Esophagus muscularis mucosa (tissue), 4 donors: ENCODE measurements at places on chromosomes 7 and 10.

DNA sequence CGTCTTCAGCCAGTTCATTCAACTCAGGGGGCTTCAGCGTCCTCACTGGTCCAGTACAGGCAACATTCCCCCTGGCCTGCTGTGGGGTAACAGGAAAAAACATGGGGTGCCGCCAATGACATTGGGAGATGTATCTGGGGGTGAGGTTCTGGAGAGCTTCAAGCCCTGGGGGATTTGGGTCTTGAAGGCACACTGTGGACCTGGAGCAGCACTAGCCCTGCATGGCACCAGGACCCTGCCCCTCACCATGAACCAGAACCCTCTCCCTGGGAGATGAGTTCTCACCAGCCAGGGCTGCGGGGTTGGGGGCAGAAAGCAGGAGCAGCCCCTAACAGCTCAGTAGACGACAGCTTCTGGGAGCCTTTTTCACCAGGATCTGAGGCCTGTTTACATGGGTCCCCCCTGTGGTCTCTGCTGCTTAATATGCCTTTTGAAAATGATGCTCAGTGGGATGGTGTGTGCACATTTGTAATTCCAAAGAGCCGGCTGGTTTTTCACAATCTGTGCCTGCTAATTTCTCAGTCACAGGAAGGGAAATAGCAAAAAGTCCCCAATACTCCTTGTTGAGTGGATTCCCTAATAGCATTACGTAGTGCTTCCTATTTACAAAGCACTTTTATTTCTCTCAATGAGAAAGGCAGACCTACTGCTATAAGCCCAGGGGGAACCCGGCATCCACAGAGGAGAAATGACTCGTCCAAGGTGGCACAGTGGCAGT is 509.5 kb downstream of the RPS24 start:
- DNase-seq = no peak

DNA sequence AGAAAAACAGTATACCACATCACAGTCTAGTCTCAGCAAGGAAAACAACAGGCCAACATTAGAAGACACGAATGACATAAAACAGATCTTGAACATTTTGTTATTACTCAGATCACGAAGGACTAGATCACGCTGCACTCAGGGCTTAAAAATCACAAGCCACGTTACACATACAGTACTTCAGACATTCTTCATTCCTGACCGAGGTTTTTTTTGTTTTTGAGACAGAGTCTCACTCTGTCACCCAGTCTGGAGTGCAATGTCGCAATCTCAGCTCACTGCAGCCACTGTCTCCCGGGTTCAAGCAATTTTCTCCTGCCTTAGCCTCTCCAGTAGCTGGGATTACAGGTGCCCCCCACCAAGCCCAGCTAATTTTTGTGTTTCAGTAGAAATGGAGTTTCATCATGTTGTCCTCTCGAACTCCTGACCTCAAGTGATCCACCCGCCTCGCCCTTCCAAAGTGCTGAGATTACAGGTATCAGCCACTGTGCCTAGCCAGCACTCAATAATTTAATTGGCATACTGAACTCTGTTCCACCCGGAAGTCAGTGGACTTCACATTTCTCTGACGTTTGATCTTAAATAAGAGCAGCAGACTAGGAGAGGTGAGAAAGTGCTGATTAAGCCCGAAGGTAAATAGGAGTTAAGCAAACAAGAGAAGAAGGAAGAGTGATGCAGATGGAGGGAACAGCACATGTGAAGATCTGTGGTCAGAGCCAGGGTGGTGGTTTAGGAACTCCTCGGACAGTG is 3.5 kb downstream of the AIMP2 start:
- DNase-seq = no peak

GRCh38 chr7:106824458-106824857 is 40.6 kb upstream of the PIK3CG start:
- DNase-seq = no peak

DNA sequence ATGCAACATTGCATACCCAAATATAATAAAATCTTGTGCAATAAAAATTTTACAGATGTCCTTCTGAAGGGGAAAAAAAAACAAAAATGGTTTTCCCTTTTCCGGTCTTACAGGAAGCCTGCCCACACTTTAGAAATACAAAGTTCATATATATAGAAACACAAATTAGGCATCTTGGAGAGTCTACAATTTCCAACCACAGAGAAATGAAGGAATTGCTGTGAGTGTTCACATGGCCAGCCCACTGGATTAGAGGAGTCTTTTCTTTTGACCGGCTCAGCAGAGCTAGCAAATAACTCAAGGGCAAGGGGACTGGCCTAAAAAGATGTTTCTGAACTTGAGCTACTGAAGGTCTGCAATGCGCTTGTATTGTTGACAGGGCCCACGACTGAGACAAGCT is 92.4 kb downstream of the GLI3 start:
- no peak for DNase-seq

DNA sequence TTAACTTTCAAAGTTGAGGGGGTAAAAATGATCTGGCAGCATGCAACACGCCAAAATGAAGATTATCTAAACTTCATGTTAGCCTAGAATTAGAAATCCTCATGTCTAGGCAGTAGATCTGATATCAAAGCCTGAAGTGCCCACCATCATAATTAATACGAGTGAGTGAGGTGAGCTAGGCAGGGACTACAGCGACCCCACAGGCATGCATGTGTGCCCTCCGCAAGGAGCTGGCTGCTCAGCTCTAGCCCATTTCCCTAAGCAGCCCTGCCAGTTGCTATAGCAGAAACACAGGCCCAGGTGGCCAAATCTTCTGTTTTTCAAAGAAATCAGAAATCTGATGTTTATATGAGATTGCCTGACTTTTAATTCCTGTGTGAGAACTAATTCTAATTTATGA is 93.1 kb upstream of the IFRD1 start:
- DNase-seq = no peak

DNA sequence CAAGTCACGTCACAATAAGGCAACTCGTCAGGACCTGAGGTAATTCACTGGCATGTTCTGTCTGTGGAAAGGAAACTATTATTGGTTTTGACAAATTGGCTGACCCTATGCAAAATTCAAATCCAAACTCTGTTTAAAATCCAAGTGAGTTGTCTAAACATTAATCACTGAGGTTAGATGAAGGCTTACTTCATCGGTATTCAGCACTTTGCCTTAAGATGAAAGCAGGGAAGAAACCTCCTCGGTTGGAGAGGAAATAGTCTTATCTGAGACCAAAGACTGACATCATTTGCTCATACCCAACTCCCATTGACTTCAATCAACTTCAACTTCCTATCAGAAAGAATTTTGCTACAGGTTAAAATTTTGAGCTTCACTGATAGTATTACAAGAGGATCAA is 355.1 kb upstream of the MBL2 start:
- no peak for DNase-seq

DNA sequence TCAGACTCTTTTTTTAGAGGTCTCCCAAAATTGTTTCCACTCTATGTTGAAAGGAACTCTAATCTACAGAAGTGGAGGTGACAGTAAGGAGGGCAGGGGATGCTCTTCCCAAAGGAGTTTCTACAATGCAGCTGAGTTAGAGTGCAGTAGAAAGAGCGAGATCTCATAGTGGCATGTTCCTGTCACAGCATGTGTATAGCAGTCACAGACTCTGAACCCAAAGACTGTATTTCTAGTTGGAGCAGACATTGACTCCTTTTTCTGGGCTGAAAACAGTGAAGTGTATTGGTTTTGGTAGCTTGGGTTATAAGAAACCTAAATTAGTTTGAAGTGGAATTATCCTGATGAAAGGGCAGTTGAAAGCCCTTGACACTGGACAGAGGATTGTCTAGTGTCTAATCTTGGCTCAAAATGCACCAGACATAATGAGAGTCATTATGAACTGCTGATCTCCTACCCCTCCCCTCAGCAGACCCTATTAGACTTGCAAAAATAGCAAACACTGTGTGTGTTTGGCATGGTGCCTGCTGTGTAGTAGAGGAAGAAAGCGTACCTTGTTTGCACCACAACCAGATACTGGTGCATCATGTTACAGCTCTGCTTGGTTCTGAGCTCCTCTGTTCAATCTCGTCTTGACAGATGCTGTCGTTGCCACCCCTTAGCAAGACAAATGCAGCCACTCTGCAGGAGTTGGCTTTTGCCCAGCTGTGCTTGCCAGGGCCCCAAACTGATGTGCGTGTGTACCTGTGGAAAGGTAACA is 336.0 kb downstream of the AUTS2 start:
- DNase-seq = no peak

- no peak for DNase-seq
These were observed 28.0 kb downstream of the CHST12 start for GRCh38 chr7:2431260-2431867.

DNA sequence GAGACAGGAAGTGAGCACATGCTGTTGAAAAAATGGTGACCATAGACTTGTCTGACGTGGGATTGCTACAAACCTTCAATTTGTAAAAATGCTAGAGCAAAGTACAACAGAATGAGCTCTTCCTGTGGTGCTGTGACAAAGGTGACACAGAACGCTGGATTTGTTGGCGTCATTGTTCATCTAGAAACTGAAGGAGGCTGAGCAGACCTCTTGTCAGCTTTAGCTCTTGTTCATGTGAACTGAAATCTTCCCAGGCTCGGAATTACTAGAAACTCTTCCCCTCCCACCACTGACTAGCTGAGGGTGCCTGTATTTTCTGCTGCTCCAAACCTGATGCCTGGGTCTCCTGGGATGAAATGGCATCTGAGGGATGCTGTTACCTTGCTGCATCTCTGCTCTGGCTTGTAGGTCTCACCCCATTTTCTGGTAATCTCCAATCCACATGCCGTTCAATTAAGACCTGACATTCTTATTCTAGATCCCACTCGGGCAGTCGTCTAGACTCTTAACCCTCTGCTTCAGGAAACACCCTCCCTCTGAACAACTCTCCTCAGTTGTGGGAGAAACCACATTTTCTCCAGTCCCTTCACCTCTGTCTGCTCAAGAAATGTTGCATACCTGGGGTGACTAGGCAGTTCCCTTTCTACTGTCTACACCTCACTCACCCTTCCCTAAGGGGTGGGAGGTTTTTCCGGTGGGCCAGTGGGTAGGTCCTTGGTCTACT is 349.3 kb downstream of the CXCL12 start:
- no peak for DNase-seq

- no peak for DNase-seq
These were observed 573.6 kb downstream of the DNAJB6 start for GRCh38 chr7:157910446-157910845.

DNA sequence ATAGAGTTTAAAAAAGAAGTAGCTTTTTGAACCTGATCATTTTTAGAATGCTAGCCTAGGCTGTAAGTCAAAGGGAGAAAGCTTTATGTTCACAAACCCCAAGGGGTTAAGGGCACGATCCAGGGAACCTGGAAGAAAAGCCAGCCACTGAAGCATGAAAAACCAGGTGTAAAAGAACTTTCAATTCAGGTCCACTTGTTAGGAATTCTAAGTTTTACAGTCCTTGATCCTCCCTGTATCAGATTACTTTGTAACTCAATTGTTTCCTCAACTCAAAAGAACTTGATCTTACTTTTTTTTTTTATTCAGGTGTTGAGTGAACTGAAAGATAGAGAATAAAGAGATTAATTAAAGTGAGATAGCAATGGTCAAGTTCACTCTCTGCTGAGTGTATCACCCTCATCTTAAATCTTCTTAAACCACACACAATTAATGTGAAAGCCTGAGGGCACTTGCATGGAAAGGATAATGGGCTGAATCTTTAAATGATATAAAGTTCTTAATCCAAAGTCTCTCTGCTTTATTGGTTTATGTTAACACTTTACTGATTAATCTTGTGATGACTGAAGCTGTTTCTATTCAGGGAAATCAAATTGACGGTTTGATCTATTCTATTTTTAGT is 672.2 kb upstream of the LRRN3 start:
- DNase-seq = no peak

DNA sequence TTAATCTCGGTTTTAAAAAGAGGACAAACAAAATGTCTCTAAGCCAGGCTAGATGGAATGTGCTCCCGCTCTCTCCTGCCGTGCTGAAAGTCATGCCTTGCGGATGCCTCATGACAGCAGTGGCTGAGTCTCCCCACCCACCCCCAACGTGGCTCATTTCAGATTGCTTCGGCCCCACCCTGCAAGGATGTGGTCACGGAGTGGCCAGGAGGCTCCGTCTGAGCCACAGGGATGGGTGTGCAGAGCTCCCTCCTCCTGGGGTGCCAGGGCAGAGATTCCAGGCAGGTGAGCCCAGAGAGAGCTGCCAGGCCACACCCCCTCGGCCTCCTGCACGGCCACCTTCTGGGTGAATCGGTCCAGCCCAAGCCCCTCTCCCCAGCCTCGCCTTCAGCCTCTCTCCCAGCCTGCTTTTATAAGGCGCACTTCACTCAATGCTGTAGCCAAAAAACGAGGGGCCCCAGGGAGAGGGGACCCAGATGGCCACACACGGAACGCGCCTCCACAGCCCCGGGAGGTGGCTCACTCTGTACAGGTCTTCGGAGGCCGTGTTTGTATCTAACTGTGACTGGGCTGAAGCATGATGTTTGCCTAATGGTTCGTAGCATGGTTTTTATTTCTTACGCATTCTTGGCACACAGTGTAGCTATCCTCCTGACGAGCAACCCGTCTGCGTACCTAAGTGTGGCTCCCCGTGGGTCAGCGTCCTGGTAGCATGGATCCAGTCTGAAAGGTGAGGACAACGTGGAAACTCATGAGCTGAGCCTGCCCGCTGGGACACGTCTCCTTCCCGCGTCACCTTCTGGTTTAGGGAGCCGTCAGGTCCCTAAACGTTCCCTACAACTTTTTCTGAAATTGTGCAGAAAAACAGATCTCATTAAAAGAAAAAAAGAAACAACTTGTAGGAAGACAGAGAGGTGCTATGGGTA is 413.8 kb upstream of the FOXK1 start:
- no peak for DNase-seq

- DNase-seq = no peak
These were observed 279.5 kb upstream of the AKR1E2 start for GRCh38 chr10:4546500-4546899.

DNA sequence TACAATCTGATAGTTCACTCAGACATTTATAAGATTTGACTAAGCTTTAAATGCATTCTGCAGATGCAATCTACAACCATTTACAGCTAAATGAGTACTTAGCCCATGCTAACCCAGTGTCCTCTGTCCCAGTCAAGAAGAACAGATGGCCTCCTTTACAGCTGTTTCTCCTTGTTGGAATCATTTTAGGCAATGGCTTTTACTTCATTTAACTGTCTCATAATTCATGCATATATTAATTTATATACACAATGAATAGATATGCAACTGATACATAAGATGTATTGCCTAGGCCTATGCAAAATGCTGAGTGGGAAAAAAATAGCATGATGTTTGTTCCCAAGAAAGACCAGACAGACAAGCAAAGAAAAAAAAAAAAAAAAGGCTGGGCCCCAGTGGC is 82.2 kb downstream of the TSPAN12 start:
- DNase-seq = no peak

- no peak for DNase-seq
These were observed 28.2 kb upstream of the PAX2 start for GRCh38 chr10:100717166-100717565.

GRCh38 chr10:7846591-7846990 is 28.3 kb downstream of the TAF3 start:
- no peak for DNase-seq

GRCh38 chr7:37683246-37684120 is at the start of gene GPR141:
Gene GPR141 (plus strand): TSS chr7:37683766. CDS start chr7:37740394, 56,628 bp downstream.
- no peak for DNase-seq

- no peak for DNase-seq
These were observed 37.4 kb downstream of the GRID1 start for GRCh38 chr10:86329093-86329710.
